Esophagus squamous epithelium (tissue), 5 donors: ENCODE measurements at places on chromosomes 2 and 18.

GRCh38 chr2:121400201-121400600 lies 115.2 kb upstream of the TFCP2L1 start:
- no peak for DNase-seq
- H3K4me1 ChIP-seq, result no peaks in the 10 kb centered on the region
- no peaks in the 10 kb centered on the region for H3K27me3 ChIP-seq
- H3K27ac ChIP-seq, result no peak overlapping the region

DNA sequence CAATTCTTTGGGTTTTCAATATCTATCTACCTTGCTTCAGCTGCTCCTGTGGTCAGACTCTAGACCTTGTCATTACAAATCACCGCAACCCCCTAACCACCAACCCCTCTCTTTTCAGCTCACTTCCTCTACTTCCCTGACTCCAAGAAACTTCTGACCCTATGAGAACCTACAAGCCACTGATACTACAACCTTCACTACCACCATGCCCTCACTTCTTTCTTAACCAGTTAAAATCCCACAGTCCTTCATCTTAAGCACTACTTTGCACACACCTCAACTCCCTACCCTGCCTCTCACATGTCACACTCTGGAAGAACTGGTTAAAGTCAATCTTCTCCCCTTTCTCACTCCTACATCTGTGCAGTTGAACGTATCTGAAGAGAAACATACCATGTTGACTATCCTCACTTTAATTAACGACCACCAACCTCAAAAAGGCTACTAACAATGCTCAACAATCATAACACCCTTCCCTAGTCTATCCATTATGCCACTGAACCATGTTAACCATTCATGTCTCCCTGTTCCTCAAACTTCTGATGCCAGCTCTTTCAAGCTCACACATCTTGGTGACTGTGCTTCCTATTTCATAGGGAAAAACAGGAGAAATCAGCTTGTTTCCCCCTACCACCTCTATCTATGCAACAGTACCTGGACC lies 12.6 kb downstream of the EIF2AK3 start:
- DNase-seq, result no peak
- no peaks in the 10 kb centered on the region for H3K4me1 ChIP-seq
- no peaks in the 10 kb centered on the region for H3K36me3 ChIP-seq
- H3K4me3 ChIP-seq, result no peak overlapping the region

DNA sequence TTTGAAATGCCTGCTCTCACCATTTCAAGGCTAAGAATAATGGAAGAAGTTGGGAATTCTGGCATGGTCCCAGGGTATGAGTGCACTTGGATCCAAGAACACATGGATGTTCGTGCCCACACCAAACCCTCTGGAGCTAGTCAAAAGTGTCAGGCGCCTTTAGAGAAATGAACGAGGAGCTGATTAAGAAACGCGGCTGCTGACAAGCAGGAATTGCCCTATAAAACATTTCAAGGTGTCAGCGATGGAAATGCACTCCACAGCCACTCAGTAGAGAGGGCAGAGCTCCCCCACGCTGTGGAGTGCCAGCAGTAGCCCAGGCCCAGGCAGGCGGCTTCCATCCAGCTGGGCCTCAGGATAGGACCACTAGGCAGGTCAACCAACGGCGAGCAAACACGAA lies 213.7 kb downstream of the TTC32 start:
- no peaks in the 10 kb centered on the region for H3K36me3 ChIP-seq
- H3K4me1 ChIP-seq, result no peaks in the 10 kb centered on the region
- no peak overlapping the region for H3K27ac ChIP-seq
- no peaks in the 10 kb centered on the region for H3K27me3 ChIP-seq
- DNase-seq, result no peak

- H3K4me3 ChIP-seq, result no peak overlapping the region
- DNase-seq, result no peak
- no peaks in the 10 kb centered on the region for H3K36me3 ChIP-seq
- no peaks in the 10 kb centered on the region for H3K4me1 ChIP-seq
These were observed 175.1 kb downstream of the NCK2 start for GRCh38 chr2:105919826-105920225.

DNA sequence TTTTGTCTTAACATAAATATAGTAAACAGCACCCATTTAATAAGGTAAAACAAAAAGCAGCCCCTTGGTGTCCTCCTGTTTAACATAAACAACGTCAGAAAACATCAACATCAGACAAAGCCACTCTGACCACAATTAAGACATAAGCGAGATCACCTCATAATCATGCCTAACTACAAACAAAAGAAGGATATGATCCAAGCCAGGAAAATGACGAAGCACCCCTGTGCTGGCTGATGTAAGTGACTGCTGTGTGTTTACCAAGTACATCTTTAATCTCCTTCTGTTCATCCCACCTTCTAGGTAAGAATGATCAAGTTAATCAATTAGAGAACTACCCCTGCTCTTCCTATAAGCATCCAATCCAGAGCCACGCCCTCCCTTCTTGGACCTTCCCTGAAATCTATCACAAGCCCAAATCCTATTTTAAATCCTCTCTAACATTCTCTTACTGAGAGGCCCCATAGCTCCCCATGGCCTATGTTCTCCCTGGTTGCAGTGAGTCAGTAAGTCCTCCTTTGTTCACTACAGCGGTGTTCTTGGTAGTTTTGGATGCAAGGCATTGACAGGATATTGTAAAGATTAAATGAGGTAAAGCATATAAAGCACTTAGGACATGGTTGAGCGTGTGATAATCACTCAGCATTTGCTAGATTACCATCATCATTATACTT lies 424.2 kb downstream of the TSN start:
- no peaks in the 10 kb centered on the region for H3K4me1 ChIP-seq
- H3K27me3 ChIP-seq, result no peaks in the 10 kb centered on the region
- H3K27ac ChIP-seq, result no peak overlapping the region
- no peak overlapping the region for H3K4me3 ChIP-seq
- DNase-seq, result no peak
- H3K36me3 ChIP-seq, result no peaks in the 10 kb centered on the region

DNA sequence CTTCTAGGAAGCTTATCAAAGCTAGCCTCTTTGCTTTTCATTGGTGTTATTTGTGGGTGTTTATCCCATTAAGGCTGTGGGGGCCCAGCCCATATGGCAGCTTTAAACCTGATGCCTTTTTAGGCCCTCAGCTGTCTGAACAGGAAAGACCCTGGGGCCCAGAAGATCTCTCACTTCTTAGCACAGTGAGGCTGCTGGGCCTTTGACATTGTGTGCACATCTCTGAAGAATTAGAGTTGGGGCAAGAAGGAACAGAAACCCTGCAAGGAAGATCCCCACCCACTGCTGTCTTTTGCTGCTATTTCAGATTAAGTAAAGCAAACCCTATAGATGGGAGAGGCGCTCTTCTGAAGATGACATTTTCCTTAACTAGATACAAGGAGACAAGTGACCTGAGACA lies 250.0 kb downstream of the SMAD2 start:
- no peaks in the 10 kb centered on the region for H3K27me3 ChIP-seq
- no peaks in the 10 kb centered on the region for H3K4me1 ChIP-seq
- no peak overlapping the region for H3K27ac ChIP-seq
